ENCODE measurements at places on chromosomes 7 and 10.

DNA sequence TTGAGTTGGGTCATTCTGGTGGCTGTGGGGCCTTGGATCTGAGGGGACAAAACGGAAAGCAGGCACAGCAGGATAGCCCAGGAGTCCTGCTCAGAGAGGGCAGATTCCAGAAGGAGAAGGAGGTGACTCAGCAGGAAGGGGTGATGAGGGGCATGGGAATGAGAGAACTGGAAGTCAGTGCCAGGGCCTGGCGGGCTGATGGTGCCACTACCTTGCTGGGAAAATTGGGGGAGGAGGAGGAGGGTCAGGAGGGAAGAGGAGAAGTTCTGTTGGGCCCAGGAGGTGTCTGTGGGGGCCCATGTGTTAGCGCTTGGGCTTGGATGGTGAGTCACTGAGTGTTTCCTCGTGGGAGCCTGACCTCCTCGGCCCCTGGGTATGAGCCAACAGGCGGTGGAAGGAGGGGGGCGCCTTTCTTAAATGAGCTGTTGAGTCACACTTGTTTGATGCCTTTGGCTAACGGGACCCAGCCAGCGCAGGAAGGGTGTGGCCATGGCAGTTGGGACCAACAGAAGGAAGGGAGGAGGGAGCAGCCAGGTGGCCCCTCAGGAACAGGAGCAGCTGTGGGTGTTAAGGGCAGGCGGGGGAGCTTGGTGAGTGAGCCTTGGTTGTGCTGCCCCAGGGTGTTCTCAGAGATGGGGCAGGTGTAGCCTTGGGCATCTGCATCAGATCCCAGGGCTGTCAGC, 130.0 kb upstream of the BTBD16 start:
- no peak for DNase-seq

GRCh38 chr10:72077275-72077990, 10.9 kb downstream of the SPOCK2 start:
- DNase-seq = no peak

GRCh38 chr10:5508786-5509185, 9.4 kb upstream of the CALML5 start:
- DNase-seq = no peak

DNA sequence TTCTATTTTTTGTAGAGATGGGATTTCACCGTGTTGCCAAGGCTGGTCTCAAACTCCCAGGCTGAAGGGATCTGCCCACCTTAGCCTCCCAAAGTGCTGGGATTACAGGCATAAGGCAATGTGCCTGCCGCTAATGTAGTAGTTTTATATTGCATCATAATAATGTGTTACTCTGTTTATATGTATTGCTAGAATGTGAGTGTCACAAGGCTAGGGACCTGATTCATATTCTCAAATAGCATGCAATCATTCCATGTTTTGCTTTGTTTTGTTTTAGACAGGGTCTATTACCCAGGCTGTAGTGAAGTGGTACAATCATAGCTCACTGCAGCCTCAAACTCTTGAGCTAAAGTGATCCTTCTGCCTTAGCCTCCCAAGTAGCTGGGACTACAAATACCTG, 13.5 kb downstream of the CCL26 start:
- no peak for DNase-seq

- DNase-seq = no peak
Measured at GRCh38 chr10:71281646-71282322, 37.3 kb upstream of the SLC29A3 start.

- no peak for DNase-seq
Measured at GRCh38 chr7:148930335-148930734, 46.2 kb upstream of the EZH2 start.

Data from right forelimb (tissue), 1 donor.